ENCODE measurements at places on chromosomes 6 and 20. TPM values are rescaled to one million over a fixed set of nuclear protein-coding genes. Genes with fewer than 3 reads are reported as not detected.
A peak's percentile ranks its signal among the peaks of the same experiment; 100 is the strongest.

- H3K27me3 ChIP-seq = peaks cover 8% of the 10 kb centered on the region
- peaks cover 6% of the 10 kb centered on the region for H3K4me1 ChIP-seq
- H3K27ac ChIP-seq = no peak overlapping the region
- no peaks in the 10 kb centered on the region for H3K36me3 ChIP-seq
- peak; percentile 14 for DNase-seq
These were observed 15.9 kb upstream of the PCK1 start for GRCh38 chr20:57544838-57545564.

- no peaks in the 10 kb centered on the region for H3K36me3 ChIP-seq
- H3K4me1 ChIP-seq = peaks cover 15% of the 10 kb centered on the region
- H3K27me3 ChIP-seq = peaks cover 31% of the 10 kb centered on the region
- no peak for DNase-seq
- H3K27ac ChIP-seq = no peak overlapping the region
These were observed 2.8 kb upstream of the RAB23 start for GRCh38 chr6:57224769-57225515.

SIRPD gene
- not detected for total RNA-seq

HAO1 gene
- total RNA-seq = not detected

TBC1D32 gene
- total RNA-seq = 10.4 TPM

DNA sequence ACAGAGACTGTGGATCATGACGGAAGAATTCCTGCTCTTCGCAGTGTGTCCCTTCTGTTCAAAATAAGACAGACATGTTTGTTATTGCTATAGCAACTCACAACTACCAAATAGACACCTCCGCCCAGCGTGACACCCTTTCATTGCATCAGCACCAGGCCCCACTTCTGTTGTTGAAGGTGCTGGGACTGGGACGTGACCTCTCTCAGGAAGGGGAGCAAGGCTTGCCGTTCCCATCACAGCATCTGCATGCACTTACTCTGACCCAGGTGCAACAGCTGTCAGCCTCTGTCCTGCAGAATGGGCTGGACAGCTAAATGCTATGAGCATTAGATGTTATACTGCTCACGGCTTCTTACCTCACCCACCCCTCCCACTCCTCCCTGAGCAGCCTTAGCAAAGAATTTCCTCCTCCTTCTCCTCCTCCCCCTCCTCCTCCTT is 94.1 kb downstream of the DACT2 start:
- no peak for DNase-seq
- no peak overlapping the region for H3K4me3 ChIP-seq
- no peaks in the 10 kb centered on the region for H3K36me3 ChIP-seq
- H3K27me3 ChIP-seq = peaks cover 9% of the 10 kb centered on the region
- H3K27ac ChIP-seq = no peak overlapping the region
- H3K4me1 ChIP-seq = no peaks in the 10 kb centered on the region

DNA sequence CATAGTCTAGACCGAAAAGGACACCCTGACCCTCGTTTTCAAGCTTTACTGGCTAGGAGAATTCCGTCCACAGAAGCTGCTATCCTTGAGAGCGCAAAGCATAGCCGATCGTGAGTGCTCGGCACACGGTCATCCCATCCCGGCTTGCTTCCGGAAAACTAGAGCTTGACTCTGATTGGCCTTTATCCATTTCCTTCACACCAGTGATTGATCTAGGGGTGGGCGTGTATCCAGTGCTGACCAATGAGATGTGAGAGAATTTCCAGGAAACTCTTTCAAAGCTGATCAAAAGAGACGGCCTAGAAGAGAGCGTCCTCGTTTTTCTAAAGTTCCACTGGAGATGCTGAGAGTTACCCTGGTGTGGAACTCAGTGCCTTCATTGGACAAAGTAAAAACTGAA is 41.0 kb upstream of the NFATC2 start:
- peaks cover 5% of the 10 kb centered on the region for H3K4me1 ChIP-seq
- H3K27me3 ChIP-seq = no peaks in the 10 kb centered on the region
- no peak overlapping the region for H3K4me3 ChIP-seq
- H3K36me3 ChIP-seq = no peaks in the 10 kb centered on the region
- no peak overlapping the region for H3K27ac ChIP-seq
- no peak for DNase-seq

LPIN3 gene
- 0.86 TPM for total RNA-seq

DNA sequence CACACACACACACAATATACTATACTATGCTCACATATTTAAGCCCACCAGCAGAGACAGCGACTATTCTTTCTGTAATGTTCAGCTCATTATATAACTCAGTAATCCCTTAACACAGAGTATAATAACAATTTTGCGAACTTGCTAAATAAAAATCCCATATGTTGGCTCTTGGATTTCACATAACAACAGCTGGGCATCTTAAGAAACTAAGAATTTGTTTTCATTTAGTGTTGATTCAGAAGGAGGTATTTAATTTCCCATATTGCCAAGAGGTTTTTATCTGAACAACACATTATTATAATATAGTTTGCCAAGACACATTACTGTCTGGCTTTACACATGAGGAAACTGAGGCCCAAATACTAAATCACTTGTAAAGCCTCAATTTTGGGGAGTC is 7.4 kb downstream of the ECT2L start:
- H3K4me3 ChIP-seq = no peak overlapping the region
- no peak overlapping the region for H3K27ac ChIP-seq
- no peaks in the 10 kb centered on the region for H3K36me3 ChIP-seq
- peaks cover 5% of the 10 kb centered on the region for H3K4me1 ChIP-seq
- DNase-seq = no peak

DNA sequence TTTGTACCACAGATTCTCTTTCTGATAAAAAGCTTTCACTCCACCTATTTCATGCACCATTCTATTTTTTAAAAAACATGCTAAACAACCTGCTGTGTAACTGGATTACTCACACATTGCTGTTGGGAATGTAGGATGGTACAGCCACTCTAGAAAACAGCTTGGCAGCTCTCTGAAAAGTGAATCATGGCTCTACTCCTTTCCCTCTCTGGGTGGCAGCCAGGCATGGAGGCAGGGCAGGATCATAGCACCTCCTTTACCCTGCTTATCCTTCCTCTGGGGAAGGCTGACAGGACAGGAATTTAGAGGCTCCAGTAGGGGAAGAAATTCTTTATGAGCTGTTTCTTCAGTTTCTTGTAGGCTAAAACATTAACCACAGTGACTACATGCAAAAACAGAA is 6.7 kb upstream of the VNN2 start:
- H3K36me3 ChIP-seq = peaks cover 8% of the 10 kb centered on the region
- H3K4me1 ChIP-seq = peaks cover 44% of the 10 kb centered on the region
- H3K27me3 ChIP-seq = no peaks in the 10 kb centered on the region
- H3K27ac ChIP-seq = peak overlapping the region; percentile 50

DNA sequence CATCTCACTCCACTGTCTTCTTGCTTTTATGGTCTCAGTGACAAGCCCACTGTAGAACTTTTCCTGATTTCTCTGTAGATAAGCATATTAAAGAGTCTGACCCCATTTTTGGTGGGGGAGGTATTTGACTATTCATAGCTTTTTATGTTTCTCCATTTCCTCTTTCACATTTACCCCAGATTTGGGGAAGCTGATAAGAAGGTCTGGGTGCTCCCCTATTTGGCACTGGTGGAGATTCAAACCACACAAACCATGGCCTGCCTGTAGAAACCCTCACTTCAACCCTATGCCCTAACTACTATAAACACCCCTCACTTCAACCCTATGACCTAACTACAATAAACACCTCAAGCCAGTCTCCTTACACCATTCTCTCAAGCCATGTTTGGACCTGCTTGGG is 196.2 kb upstream of the SYNDIG1 start:
- H3K27ac ChIP-seq = no peak overlapping the region
- DNase-seq = no peak
- no peaks in the 10 kb centered on the region for H3K36me3 ChIP-seq
- no peaks in the 10 kb centered on the region for H3K4me1 ChIP-seq
- peaks cover 2% of the 10 kb centered on the region for H3K27me3 ChIP-seq

GRCh38 chr20:52290569-52290968 is 99.0 kb upstream of the ZFP64 start:
- no peak overlapping the region for H3K4me3 ChIP-seq
- DNase-seq = no peak
- peaks cover 5% of the 10 kb centered on the region for H3K4me1 ChIP-seq
- no peaks in the 10 kb centered on the region for H3K27me3 ChIP-seq

DNA sequence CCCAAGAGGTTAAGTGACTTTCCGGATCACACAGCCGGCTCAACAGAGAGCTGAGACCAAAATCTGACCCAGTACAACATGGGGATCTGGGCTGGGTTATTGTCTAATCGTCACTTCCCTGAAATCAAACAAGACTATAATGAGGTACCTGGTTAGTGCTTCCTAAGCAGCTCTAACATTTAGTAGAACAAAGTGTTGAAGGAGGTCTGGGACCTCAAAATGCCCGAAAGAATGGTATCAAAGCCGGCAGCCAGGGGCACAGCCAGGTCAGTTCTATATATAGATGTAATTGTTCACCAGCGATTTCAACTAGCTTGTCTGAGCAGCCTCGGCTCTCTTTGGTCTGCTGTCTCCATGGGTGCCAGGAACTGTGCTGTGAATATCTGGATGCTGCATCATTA is 245.5 kb upstream of the ECI2 start:
- no peaks in the 10 kb centered on the region for H3K36me3 ChIP-seq
- no peak overlapping the region for H3K27ac ChIP-seq
- peaks cover 6% of the 10 kb centered on the region for H3K27me3 ChIP-seq
- no peak for DNase-seq
- no peak overlapping the region for H3K4me3 ChIP-seq
- no peaks in the 10 kb centered on the region for H3K4me1 ChIP-seq

GRCh38 chr6:137389150-137389704 is 105.0 kb downstream of the OLIG3 start:
- peak overlapping the region; percentile 5 for H3K4me3 ChIP-seq
- H3K4me1 ChIP-seq = peaks cover 48% of the 10 kb centered on the region
- H3K27ac ChIP-seq = peak overlapping the region; percentile 58
- peaks cover 4% of the 10 kb centered on the region for H3K36me3 ChIP-seq
- DNase-seq = peak; percentile 93

TMEM217 gene
- 4.0 TPM for total RNA-seq

FRK gene
- 0.07 TPM for total RNA-seq

FHL5 gene
- total RNA-seq = not detected

DNA sequence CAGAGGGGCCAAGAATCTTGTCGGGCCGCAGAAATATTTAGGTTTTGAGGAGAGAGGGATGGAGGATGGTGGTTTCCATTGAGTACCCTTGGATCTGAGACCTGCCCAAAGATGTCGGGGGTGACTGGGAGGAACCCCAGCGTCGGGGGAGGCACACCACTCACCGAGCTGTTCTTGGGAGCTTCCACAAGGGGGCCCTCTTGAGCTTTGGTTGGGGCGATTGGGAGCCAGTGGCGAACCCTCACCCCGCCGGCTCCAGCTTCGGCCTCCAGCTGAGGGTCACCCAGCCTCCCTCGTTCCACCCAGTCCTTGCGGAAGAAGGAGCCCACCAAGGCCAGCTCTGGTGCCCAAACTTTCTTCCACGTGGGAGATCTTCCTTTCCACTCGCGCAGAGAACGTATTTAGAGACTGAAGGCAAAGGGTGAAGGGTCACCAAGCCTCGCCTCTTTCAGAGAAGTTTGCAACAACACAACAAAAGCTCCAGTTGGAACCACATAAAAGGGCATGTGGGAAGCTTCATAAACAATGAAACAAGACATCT is 33.6 kb downstream of the APCDD1L start:
- peak; percentile 68 for DNase-seq
- H3K27me3 ChIP-seq = peaks cover 8% of the 10 kb centered on the region
- peaks cover 3% of the 10 kb centered on the region for H3K36me3 ChIP-seq
- no peaks in the 10 kb centered on the region for H3K4me1 ChIP-seq

DNA sequence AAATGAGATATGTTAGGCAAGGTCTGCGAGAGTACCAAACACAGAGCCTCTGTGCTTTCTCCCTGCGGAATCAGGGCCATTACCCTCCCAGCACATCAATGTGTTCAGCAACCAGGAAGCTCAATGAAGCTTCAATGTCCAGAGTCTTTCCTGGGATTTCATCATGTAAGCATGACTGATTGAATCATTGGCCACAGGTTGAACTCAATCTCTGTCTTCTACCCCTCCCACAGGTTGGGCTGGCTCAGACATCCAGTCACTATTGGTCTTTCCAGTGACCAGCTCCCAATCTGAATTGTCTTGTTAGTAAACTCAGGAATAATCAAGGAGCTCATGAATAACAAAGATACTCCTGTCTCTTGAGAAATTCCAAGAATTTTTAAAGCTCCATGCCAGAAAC is 2.7 kb upstream of the DTD1 start:
- no peak for DNase-seq
- no peak overlapping the region for H3K4me3 ChIP-seq
- no peaks in the 10 kb centered on the region for H3K36me3 ChIP-seq

DNA sequence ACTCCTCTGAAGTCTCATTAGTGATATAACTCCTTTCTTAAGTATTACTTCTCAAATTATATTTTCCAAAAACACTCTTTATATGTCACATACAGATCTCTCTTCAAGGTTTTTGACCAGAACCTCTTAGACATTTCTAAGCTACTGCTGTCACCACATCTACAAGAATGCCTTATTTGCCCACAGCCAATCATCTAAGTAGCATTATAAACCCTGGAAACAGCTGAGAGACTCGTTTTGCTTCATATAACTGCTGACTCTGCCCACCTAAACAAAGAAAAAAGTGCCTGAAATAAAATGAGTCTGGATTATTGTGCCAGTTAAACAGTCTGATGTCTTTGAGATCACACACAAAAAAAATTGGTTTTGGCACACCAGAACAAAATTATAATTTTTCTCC is 165.9 kb downstream of the COL9A1 start:
- H3K4me1 ChIP-seq = no peaks in the 10 kb centered on the region
- no peaks in the 10 kb centered on the region for H3K36me3 ChIP-seq
- no peak overlapping the region for H3K4me3 ChIP-seq
- H3K27me3 ChIP-seq = no peaks in the 10 kb centered on the region

GRCh38 chr6:124434421-124434820 is 527.8 kb upstream of the RNF217 start:
- H3K4me3 ChIP-seq = no peak overlapping the region
- no peak for DNase-seq
- H3K27ac ChIP-seq = no peak overlapping the region
- H3K27me3 ChIP-seq = no peaks in the 10 kb centered on the region
- no peaks in the 10 kb centered on the region for H3K4me1 ChIP-seq

XPO5 gene
- total RNA-seq = 92.6 TPM

- no peaks in the 10 kb centered on the region for H3K36me3 ChIP-seq
- no peak overlapping the region for H3K4me3 ChIP-seq
- peak overlapping the region; percentile 12 for H3K27ac ChIP-seq
These were observed 116.0 kb upstream of the CITED2 start for GRCh38 chr6:139490482-139490881.

DNA sequence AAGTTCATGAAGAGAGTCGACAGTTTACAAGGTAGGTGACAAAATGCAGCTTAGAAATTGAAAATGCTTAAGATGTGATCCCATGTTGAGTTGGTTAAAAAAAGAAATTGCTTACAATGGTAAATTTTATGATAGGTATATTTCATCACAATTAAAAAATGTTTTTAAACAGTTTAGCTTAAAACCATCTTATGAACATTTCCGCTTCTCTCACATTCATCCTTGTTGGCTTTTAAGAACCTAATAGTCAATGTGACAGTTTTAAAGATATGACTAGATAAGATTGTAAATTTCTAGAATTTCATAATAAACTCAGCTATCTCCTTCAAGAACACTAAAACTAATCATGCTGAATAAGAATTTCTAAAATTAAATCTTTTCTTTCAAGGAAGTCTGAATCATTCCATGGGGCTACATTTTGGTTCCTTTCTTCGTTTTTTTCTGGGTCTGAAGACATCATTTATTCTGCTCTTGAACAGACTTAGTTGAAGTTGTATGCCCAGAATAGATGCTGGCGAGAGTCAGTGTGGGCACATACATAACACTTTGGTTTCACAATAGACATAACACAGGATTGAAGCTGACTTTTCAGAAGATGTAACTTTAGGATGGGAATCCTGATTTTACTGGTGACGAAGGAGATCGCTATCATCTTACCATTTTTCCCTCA is 35.9 kb upstream of the LTV1 start:
- DNase-seq = no peak
- H3K4me3 ChIP-seq = no peak overlapping the region
- peaks cover 32% of the 10 kb centered on the region for H3K36me3 ChIP-seq
- peaks cover 51% of the 10 kb centered on the region for H3K4me1 ChIP-seq
- peak overlapping the region; percentile 89 for H3K27ac ChIP-seq
